NCI-H510A (cell line): ENCODE measurements at places on chromosomes 6 and 20.

DNA sequence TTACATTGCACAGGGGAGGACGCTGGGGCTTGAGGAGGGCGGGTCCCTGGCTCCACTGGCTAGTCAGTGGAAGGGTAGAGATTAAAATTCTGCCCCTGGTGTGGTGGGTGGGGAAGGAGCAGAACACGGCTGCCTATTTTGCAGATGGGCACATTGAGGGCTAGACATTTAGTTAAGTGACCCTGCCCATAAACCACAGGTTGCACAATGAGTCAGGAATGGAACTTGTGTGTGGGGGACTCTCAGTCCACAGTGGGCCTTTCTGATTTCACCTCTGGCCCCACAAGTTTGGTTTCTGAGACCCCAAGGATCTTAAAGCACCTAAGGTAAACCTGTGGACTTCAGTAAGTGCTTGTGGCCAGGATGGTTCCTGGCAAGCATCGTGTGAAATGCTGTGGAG lies 22.0 kb upstream of the CCDC167 start:
- no peak for DNase-seq

DNA sequence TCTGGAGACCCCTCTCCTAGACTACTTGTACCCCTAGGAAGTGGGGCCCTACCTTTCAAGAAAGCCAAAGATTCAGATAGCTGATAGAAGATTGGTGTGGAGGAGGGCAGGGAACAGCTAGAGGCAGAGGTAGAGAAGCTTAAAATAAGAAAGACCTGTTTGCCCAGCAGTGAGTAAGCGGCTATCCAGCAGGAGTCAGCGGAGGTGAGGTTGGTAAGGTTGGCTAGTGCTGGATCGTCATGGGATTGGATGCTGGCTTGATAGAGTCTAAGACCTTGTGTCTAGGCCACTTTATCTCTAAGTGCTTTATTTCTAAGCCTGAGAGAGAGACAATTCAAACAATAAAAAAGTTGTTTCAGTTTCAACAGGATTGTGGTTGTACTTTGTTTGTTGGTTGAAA lies 19.1 kb downstream of the ANKS1A start:
- DNase-seq: no peak

GRCh38 chr6:140344142-140344913 lies 969.9 kb upstream of the CITED2 start:
- DNase-seq: no peak

- no peak for DNase-seq
Measured at GRCh38 chr6:105336986-105337385, 65.9 kb downstream of the PREP start.

GRCh38 chr20:2224368-2224639 lies 71.5 kb upstream of the TGM3 start:
- DNase-seq: no peak

DNA sequence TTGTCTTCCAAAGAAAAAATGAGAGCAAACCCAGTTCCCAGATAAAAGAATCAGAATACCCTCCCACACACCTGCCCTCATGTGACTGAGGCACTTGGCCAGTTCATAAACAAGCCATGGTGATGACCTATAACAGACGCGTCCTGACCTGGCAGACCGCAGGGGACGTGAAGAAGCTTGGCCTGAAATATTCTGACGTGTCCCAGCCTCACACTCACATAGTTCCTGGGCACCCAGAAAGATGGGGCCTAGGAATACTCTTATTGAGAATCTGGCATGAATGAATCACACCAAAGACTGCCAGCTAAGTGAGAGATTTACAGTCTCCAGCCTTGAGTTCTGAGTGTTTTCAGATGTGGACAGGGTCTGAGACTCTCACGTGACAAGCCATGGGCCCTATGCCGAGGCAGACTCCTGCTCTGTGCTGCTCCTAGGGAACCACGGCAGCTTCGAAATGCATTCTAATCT lies 17.2 kb upstream of the MAP3K4 start:
- DNase-seq: no peak

DNA sequence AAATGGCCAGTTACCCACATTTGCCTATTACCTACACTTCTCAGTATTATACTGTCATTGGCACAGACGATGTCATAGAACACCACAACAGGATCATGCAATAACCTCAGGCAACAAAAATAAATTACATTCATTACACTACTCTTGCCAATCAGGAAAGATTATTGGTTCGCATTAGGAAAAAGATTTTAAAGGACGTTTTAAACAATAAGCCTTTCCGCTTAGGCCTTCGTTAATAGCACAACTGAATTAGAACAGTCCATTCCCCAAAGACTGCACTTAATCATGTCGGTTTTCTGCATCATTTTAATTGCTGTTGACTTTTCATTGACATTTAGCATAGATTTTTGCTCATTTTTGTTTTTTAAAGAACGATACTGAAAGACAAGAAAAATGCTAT lies 912 bp upstream of the SENP6 start:
- no peak for DNase-seq
